ENCODE measurements at places on chromosomes 7 and 10.

DNA sequence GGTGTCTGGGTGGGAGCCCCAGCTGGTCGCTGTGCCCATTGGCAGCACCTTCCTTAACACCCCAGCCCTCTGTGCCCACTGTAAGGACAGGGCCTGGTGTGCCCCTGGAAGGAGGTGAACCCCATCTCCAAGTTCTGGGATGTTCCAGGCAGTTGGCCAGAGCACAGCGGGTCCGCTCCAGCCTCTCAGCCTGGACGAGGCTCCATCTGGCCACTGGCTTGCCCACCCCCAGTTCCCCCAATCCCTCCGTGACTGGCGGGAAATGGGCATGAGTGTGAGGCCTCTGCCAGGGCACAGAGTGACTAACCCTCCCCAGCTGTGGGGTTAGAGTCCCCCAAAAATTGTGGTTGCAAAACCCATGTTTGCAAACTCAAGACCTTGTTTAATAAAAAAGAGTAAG lies 15.6 kb downstream of the GRIFIN start:
- DNase-seq, result no peak

DNA sequence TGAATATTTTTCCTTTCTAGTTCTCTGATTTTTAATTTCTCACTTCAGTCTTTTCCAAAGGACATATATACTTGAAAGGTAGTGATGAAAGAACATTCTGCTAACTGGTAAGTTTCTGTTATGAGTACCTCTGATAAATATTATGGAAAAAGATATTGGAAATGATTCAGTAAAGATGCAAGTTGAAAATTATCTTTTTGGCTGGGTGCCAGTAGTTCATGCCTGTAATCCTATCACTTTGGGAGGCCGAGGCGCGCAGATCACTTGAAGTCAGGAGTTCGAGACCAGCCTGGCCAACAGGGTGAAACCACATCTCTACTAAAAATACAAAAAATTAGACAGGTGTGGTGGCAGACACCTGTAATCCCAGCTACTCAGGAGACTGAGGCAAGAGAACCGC lies 62.1 kb downstream of the ANKRD26 start:
- no peak for DNase-seq

DNA sequence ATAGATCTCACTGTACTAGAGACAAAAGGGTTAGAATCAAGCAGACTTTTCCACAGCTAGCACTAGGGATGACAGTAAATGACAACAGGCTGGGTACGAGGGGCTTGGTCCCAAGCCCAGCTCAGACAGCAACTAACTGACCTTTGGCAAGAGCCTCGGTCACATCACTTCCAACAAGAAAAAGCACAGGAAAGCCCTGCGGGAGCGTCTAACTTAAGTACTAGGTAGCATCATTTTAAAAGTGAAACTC lies 22.8 kb downstream of the CALML3 start:
- DNase-seq, result no peak

GRCh38 chr10:114255227-114255626 lies 16.2 kb downstream of the VWA2 start:
- DNase-seq, result no peak

GRCh38 chr10:15225511-15225910 lies 57.0 kb upstream of the NMT2 start:
- DNase-seq, result no peak

GRCh38 chr7:30231271-30231670 lies 53.1 kb upstream of the ZNRF2 start:
- no peak for DNase-seq

- no peak for DNase-seq
These were observed 5.3 kb downstream of the SH3PXD2A start for GRCh38 chr10:103849880-103850571.

DNA sequence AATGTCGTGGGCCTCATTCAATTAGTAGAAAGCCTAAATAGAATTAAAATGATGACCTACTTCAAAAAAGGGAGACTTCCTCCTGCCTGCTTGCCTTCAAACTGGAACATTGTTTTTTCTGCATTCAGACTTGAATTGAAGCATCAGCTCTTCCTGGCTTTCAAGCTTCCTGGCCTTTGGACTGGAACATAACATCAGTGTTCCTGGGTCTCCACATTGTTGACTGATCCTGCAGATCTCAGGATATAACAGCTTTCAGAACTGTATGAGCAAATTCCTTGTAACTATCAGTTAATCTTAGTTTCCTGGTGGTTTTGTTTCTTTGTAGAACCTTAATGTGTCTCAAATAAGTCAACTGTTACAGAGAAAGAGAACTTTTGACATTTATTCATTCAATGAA lies 18.6 kb downstream of the MAGI2 start:
- DNase-seq, result no peak

- DNase-seq, result no peak
These were observed 93.0 kb upstream of the PCGF5 start for GRCh38 chr10:91127341-91128082.

GRCh38 chr7:41698726-41699125 lies 4.2 kb downstream of the INHBA start:
- DNase-seq, result no peak

GRCh38 chr7:130232209-130232608 lies 24.5 kb downstream of the SSMEM1 start:
- DNase-seq, result no peak

DNA sequence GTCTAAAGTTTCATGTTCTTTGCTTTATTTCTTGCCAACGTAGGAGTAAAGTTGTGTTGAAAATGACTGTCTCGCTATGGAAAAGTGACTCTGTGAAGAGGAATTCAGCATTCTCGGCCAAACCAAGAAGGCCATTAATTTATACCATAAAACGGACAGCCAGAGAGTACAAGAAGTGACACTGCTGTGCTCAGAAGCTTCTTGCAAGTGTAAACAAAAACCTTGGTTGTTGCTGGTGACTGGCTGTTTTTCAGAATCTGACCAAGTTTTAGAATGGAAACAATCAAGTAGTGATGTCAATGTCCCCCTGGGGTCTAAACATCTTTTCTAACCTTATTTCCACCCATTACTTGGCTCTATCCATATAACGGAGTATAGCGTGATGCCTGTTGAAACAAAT lies 201.9 kb downstream of the INHBA start:
- no peak for DNase-seq

- no peak for DNase-seq
These were observed 236.6 kb downstream of the ELMO1 start for GRCh38 chr7:37212051-37212450.

DNA sequence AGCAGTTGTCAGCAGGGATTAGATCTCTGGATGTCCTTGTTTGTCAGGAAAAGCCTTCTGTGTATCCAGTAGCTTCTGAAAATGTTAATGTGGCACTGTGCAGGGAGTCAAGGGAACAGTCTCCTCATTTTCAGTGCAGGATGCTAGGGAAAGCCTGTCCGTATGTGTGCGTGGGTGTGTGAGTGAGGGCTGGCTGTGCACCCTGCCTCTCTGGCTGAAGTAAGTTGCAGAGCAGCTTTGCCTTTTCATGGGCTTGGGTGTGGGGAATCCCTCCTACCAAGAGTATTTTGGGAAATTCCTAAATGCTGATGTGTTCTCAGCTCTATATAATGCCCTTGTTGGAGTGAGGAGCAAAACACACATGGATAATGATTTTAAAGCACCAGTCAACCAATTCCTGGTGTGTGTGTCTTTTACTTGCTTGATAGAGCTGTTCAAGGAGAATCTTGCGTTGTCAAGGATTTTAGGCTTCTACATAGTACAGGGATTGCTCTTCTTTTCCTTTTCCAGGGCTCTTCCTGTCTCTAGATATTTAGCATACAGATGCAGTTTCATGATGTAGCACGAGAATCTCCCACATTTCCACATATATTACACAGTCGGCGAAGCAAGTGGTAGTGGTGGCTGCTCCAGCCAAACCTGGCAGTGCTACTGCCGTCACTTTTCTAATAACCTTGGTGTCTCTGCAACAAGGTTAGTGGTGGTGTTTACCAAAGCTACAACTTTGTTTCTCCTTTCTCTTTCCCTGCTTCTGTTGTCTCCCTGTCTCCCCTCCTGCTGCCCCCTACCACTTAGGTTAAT lies 92.8 kb downstream of the MCU start:
- DNase-seq, result no peak

DNA sequence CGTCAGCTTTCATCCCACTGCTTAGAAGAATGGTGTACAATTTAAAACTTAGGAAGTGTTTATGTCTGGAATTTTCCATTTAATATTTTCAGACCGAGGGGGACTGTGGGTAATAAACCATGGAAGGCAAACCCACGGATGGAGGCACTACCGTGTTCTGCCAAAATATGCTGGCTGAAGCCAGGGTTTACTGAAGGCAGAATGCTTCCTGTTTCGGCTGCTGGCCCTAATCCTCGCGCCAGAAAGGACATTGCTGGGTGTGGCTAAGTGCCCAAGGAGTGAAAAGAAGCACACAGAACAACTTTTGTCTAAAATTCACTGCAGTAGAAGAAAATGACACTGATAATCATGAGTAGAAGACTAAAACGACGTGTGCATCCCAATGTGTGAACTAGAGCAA lies 32.3 kb downstream of the PITRM1 start:
- no peak for DNase-seq

DNA sequence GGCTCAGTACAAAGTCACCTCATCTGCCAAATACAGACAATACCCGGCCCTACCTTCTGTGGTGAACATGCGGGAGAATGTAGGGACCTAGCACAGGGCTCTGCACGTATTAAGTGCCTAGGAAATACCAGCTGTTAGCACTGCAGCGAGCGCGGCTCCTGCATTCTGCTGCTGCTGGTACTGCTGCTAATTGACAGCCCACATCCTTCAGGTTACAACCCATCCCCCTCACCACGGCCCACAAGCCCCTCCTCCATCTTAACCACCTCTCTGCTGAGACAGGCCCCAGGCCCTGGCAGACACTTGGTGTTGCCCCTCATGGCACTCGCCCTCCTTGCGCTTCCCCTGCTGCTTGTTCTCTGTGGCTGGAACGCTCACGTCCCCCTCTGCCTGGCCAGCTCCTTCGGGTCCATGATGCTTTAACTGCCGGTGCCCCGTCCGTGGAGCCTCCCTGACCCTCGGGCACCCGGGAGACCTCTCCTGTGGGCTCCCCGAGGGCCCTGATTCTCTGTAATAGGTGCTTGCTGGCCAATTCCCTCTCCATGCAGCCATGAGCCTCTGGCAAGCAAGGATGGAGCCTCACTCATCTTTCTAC lies 53.3 kb upstream of the LOXL4 start:
- DNase-seq, result no peak

DNA sequence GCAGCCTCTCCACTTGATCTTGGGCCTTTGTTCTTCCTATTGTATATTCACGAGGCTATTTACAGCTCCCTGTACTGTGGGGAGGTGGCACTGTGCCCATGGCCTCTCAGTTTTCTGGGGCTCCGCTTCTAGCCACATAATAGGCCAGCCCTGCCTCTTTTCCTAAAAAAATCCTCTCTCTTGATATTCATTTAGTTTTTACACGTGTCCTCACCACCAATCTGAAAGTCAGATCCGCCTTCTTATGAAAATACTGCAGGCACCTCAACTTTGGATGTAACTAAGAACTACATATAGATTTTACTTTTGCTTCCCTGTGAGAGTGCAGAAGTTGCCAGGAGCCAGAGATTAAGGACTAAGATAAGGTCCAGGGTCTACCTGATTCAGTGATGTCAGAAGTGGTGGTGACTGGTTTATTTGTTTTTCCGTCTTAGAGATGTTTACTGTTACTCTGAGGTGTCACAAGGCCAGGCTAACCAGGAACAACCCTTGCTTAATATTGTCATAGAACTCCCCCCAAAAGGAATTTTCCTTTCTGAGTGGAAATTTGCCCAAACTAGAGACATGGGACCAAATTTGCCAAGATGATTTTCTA lies 7.8 kb downstream of the BAMBI start:
- DNase-seq, result no peak

DNA sequence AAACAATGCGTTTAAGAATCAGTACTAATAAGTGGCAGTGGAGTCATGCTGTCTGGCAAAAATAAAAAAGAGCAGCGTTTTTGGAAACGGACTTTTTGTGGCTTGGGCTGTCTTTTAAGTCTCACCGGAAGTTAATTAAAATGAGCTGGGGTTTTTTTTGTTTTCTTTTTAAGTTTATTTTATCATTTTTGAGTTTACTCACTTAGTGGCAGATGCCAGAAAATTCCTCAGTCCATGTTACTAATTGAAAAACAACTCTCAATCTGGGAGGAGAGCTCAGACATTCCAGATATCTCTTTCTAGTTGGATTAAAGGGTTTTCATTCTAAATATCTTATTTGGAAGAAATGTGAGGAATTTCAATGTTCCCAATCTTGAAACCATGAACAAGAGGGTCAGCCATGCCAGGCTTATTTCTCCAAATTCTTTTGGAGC lies 133.8 kb upstream of the AGR3 start:
- no peak for DNase-seq

GRCh38 chr10:132788180-132788830 lies 2.4 kb upstream of the NKX6-2 start:
- DNase-seq, result no peak

- DNase-seq, result no peak
These were observed 29.9 kb downstream of the LIPJ start for GRCh38 chr10:88616250-88616977.

DNA sequence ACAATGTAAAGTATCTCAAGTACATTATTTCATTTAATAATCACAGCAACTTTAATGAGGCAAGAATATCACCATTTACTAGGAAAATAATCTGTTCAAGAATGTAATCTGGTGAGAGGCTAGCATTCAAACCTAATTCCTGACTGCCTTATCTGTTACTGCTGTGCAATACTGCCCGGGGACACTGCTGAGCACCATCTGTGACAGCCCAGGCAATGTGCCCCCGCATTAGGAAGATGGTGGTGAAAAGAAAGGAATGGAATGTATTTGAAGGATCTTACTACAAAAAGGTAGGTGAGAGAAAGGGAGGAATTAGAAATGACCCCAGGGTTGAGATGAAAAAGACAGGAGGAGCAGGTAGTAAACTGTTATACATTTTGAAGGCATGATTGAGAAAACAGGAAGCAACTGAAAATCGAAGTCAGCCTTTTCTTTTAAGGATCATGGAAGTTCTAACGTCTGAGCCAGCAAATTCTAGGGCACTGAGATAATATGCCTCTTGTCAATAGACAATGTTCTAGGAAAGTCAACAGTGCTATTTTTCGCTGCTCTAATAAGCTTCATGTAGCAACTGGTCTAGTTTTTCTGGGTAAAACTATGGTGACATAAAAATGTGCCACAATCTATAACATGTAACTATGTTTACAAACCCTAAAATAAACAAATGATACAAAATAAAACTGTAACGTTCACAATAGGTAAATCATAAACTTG lies 90.4 kb downstream of the ETV1 start:
- no peak for DNase-seq

DNA sequence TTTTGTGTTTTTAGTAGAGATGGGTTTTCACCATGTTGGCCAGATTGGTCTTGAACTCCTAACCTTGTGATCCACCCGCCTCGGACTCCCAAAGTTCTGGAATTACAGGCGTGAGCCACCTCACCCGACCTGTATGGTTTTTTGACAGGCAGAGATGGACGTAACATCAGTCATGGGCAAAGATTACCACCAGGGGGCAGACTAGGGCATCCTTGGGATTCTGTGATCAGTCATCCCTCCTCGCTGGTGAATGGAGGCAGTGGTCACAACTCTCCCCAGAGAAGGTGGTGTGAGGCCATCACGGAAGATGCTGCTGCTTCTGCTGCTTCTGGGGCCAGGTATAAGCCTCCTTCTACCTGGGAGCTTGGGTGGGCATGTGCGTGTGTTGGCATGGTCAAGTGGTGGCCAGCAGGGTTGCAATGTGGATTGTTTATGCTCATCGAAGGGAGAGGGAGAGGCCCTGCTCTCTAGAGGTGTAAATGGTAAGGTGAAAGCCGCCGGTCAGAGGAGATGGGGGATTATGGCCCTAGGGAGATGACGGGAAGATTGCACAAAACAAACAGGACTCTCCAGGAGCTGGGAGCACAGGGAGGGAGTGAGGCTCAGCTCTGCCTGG lies 122.7 kb upstream of the PRSS1 start:
- no peak for DNase-seq
